ENCODE measurements at places on chromosomes 2 and 18. TPM values are rescaled to one million over a fixed set of nuclear protein-coding genes. Genes with fewer than 3 reads are reported as not detected.
A peak's percentile ranks its signal among the peaks of the same experiment; 100 is the strongest.

The HOXD8 gene
- total RNA-seq: not detected

The TTC27 gene
- 29.0 TPM for total RNA-seq

The KLHL41 gene
- 4.1 TPM for total RNA-seq

The CHMP3 gene
- 50.1 TPM for total RNA-seq

The REL gene
- 8.6 TPM for total RNA-seq

The DSC3 gene
- 0.78 TPM for total RNA-seq

The ANKRD30B gene
- total RNA-seq: 0.16 TPM

The UGT1A10 gene
- not detected for total RNA-seq

The KCNG3 gene
- 0.16 TPM for total RNA-seq

GRCh38 chr2:193332941-193333340 lies 1138.2 kb upstream of the TMEFF2 start:
- DNase-seq: no peak

DNA sequence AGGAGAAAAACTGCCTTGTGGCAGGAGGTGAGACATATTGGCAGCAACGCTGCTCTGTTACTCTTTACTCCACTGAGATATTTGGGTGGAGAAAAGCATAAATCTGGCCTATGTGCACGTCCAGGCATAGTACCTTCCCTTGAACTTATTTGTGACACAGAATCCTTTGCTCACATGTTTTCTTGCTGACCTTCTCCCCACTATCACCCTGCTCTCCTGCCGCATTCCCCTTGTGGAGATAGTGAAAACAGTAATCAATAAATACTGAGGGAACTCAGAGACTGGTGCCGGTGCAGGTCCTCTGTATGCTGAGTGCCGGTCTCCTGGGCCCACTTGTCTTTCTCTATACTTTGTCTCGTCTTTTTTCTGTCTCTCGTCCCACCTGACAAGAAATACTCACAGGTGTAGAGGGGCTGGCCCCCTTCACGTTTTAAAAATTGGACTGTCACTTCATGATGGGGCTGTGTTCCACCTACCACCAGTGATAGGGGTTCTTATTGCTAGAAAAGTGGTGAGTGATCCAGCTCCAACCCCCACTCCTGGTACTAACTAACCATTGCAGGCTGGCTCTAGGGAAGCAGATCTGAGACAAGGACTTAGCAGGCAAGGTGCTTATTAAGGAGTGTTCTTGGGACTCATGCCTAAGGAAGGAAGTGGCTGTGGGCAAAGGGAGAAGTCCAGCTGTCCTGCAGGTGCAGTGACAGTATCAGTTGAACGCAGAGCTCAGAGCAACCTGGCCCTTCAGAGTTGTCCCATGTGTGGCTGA lies 51.7 kb downstream of the LONRF2 start:
- DNase-seq: no peak

GRCh38 chr2:189379287-189379630 lies 62.0 kb upstream of the WDR75 start:
- no peak for DNase-seq

GRCh38 chr2:219099329-219099728 lies 38.6 kb upstream of the IHH start:
- DNase-seq: no peak

GRCh38 chr18:3061581-3062312 lies 48.8 kb upstream of the LPIN2 start:
- DNase-seq: no peak

DNA sequence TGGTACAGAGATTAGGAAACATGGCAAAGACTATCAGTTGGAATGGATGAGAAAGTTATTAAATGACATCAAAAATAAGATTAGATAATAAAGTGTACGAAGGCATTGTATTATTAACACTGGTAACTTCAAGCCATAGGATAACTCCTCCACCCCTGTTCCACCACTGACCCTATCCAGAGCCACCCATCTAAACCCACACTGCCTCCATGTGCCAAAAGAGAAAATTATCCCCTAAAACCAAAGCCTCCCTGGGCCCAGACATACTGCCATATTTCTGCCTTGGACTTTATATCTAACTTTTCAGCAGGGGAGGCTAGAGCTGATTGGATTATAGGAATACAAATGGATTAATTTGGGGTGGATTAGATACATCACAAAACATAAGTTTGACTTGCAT lies 443.7 kb downstream of the BCL11A start:
- no peak for DNase-seq

GRCh38 chr2:22276696-22277095 lies 1108.3 kb upstream of the KLHL29 start:
- no peak for DNase-seq

DNA sequence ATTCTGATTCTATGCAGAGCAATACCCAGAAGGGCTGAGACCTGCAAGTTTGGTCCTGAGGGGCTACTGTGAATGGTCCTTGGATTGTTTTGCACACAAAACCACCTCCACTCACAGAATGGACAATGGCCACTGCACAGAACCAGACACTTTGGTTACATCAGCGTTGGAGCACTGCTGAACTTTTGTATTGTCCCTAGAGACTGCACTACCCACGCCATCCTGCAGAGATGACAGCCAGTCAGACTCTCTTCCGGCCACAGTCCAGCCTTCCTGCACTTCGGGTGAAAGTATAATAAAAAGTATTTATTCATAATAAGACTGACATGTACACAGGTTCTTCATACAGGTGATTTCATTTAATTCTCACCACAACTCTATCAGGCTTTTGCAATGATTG lies 35.7 kb downstream of the CELF4 start:
- DNase-seq: no peak

GRCh38 chr18:5966514-5966913 lies 71.2 kb upstream of the TMEM200C start:
- DNase-seq: no peak

GRCh38 chr2:210072493-210072892 lies 70.1 kb downstream of the RPE start:
- DNase-seq: no peak

GRCh38 chr2:41618754-41619153 lies 429.1 kb upstream of the PKDCC start:
- DNase-seq: no peak

DNA sequence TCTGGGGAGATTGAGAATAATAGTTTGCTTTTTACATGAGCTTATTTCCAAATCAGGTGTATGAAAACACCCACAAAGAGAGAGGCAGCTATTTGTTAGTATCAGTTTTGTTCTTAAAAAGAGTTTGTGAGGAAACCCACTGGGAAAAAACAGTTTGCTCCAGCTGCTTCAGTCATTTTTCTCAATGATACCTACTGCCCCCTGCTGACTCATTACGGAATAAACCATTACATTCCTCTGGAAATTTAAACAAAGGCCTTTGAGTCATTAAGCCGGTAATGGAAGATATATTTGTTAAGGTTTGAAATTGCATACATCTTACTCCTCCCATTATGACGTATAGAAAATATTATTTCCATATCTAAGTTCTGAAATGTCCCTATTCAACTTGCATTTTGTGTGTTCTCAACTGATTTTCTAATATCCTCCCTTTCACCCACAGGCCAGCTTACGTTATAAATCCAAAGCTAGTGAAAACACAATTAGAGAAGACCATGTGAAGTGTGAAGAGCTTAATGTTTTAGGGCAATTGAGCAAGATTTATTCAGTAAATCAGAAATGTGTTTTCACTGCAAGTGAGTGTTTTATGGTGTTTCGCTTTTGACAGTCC lies 761.6 kb downstream of the DSC3 start:
- no peak for DNase-seq

- DNase-seq: no peak
Observed at GRCh38 chr2:16040271-16041010, 100.1 kb downstream of the MYCN start.

GRCh38 chr2:219210196-219210885 lies 3.8 kb downstream of the ZFAND2B start:
- no peak for DNase-seq

DNA sequence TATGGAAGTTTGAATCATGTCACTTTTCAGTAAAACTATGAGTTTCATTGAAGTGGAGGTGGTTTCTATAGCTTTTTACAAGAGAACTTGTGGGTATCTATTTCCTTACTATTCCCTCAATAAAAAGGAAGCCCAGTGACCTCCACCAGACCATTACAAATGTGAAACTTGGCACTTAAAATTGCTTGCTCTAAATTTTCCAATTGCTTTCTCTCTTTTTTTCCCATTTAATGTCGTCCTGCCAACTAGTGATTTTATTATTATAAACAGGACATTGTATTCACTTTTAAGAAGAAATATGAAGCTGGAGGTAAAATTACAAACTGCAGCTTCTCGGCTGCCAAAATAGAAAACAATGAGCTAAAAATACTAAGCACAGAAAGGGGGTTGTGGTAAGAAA lies 208.2 kb upstream of the ALPP start:
- no peak for DNase-seq

- no peak for DNase-seq
Observed at GRCh38 chr2:191650896-191651773, 26.8 kb upstream of the NABP1 start.

DNA sequence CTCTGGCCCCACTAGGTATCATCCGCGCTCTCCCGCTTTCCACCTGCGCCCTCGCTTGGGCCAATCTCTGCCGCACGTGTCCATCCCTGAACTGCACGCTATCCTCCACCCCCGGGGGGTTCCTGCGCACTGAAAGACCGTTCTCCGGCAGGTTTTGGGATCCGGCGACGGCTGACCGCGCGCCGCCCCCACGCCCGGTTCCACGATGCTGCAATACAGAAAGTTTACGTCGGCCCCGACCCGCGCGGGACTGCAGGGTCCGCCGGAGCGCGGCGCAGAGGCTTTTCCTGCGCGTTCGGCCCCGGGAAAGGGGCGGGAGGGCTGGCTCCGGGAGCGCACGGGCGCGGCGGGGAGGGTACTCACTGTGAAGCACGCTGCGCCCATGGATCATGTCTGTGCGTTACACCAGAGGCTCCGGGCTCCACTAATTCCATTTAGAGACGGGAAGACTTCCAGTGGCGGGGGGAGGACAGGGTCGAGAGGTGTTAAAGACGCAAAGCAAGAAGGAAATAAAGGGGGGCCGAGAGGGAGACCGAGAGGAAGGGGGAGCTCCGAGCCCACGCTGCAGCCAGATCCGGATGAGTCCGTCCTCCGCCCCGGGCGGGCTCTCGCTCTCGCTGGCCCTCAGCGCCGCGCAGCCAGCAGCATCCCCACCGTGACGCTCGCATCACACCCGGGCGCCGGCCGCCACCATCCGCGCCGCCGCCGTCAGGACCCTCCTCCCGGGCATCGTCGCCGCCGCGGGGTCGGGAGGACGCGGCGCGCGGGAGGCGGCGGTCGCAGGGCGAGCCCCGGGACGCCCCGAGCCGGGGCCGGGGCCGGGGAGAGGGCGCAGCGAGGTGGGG lies 664 bp downstream of the NETO1 start:
- no peak for DNase-seq

GRCh38 chr2:239025096-239025801 lies 177.4 kb downstream of the TWIST2 start:
- DNase-seq: peak; percentile 36

DNA sequence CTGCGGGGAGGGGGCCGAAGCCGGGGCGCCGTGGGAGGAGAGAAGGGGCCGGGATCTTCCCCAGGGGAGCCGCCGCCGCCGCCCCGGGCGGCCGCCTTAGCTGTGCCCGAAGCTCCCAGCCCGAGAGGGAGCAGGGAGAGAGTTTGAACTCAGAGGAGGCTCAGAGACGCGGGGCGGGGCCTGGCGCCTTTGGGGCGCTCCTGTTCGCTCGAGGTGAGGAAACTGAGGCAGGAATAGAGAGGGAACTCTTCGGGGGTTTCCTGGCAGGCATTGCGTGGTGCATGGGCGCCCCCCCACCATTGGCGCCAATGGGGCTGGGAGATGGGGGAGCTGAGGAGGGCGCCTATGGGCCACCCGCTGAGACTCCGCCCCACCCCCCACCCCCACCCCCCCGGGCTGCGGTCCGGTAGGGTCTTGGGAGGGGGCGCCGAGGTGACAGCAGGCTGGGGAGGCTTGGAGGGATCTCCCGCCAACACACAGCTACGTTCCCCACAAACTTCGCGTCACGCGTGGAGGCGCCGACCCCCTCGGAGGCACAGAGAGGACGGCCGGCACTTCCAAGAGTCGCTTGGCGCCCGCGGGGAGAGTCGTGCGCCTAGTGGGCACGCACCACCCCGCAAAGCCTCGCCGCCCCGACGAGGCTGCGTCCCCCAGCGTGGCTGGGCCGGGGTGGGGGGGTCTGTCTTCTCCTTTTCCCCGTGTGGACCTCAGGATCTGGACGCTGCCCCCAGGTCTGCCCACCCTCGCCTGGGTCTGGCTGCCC lies 680 bp downstream of the CTDSP1 start:
- no peak for DNase-seq

DNA sequence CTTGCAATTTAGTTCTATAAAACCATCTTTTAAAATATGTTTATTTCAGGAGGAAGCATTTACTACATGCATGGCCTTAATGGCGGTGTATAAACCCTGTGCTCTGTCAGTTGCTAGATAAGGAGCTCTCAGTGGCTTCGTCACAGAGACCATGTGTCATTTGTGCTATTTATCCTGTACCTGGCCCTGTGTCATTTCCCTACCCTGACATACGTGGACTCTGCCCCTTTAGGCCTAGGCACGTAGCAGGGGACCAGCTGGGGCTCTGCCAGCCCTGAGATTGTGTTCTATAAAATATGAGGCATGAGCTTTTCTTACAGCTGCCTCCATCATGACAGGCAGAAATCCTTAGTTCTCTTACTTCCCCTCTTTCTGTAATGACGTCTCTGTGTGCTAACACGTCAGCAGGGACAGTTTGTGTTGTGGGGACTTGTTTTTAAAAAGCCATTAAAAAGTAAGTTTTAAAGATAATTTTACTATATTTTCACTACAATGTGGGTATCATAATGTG lies 88.0 kb downstream of the ITGB1BP1 start:
- no peak for DNase-seq

Measured in occipital lobe (tissue), 3 donors.